ENCODE measurements at places on chromosomes 12 and 14.

DNA sequence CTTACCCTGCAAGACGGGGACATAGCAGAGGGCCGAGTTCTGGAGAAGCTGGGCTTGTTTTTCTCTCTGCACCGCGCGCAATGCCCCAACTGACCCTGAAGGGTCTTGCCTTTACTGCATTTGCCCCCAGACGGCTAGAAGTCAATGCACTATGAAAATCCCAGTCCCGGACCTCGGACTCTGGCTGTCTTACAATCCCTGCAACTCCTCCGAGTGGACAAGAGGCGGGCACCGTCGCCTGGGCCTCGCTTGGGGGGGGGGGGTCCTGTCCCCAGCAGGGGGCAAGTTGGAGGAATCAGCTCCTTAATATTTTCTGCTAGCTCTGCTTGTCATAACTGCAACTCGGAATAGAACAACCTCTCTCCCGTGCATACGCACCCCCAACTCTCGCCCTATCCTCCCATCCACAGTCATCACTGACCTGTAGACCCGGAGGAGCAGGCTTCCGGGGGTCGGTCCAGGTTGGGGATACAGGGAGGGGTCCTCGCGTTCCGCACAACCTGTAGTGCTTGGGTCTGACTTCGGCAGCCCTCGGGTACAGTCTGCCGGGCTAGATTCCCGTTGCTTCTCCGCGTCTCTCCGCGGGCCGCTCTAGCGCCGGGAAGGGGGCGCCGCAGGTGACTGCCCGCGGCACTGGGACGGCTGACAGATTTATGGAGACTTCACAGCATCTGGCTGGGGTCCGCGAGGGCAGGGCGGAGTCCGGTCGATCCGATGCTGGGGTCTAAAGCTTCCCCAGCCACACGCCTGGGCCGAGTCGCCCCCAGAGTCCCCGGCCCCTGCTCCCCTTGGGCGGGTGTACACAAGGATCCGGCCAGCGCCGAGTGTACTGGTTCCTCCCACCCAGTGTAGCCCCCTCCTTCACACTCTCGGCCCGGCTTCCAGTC, 3.3 kb upstream of the PAX9 start:
- DNase-seq: no peak

GRCh38 chr14:57533214-57533613, 39.6 kb upstream of the CCDC198 start:
- DNase-seq: no peak

GRCh38 chr12:110134691-110135411, 10.7 kb downstream of the IFT81 start:
- DNase-seq: no peak

GRCh38 chr14:89418976-89419375, 1.9 kb upstream of the FOXN3 start:
- no peak for DNase-seq

DNA sequence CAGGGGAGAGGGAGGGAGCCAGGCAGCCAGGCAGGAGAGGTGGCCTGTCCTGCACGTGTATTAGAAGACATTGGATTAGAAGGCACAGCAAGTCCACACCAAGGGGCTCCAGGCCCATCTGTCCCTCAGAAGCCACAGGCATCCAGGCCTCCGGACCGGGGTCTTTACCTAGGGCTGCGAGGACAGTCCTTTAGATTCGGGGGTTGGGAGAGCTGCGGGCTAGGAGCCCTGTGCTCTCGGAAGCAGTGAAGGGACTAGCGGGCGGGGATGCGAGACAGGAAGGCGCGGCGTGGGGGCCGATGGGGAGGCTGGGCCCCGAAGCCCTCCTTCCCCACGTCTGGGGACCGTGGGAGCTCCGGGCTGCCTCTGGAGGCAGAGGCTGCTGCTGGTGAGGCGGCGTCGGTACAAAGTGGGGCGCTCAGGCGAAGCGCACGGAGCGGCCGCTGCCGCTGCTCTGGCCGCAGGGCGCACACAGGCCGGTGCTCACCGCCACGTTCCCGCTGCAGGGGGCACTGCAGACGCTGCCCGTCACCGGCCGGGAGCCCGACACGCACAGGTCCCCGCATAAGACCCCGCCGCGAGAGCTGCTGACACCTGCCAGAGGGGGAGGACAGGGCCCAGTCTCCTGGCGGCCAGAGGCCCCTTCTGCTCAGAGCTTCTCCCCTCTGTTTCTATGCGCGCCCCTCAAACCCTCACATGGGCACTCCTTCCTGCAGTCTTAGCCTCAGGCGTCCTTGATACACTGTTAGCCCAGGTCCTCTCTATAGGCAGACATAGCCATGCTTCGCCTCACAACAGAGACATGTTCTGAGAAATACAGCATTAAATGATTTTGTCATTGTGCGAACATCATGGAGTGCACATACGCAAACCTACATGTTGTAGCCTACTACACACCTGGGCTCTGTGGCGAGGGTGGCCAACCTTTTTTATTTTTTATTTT, 17.3 kb downstream of the KRT7 start:
- DNase-seq: no peak

Data from stimulated activated CD4-positive, alpha-beta T cell treated with anti-CD3 and anti-CD28 coated beads, Interleukin-1b, Interleukin-23, amount 100 ng/mL, for 4 hours (primary cell).